ENCODE measurements at places on chromosomes 12 and 14.

- H3K27ac ChIP-seq: no peak overlapping the region
- peaks cover 8% of the 10 kb centered on the region for H3K4me1 ChIP-seq
- no peaks in the 10 kb centered on the region for H3K36me3 ChIP-seq
- H3K4me3 ChIP-seq: no peak overlapping the region
Measured at GRCh38 chr12:114850661-114851275, 166.8 kb upstream of the TBX3 start.

- no peaks in the 10 kb centered on the region for H3K36me3 ChIP-seq
- peak within 1 kb of the TSS; percentile 35 for H3K27ac ChIP-seq
- no peak for DNase-seq
- peaks cover 39% of the 10 kb centered on the region for H3K27me3 ChIP-seq
- H3K4me3 ChIP-seq: peak within 1 kb of the TSS; percentile 66
Measured at GRCh38 chr12:121038861-121039668, at the start of gene OASL. Gene OASL (minus strand): TSS chr12:121039246. CDS start chr12:121038971, 275 bp downstream.

DNA sequence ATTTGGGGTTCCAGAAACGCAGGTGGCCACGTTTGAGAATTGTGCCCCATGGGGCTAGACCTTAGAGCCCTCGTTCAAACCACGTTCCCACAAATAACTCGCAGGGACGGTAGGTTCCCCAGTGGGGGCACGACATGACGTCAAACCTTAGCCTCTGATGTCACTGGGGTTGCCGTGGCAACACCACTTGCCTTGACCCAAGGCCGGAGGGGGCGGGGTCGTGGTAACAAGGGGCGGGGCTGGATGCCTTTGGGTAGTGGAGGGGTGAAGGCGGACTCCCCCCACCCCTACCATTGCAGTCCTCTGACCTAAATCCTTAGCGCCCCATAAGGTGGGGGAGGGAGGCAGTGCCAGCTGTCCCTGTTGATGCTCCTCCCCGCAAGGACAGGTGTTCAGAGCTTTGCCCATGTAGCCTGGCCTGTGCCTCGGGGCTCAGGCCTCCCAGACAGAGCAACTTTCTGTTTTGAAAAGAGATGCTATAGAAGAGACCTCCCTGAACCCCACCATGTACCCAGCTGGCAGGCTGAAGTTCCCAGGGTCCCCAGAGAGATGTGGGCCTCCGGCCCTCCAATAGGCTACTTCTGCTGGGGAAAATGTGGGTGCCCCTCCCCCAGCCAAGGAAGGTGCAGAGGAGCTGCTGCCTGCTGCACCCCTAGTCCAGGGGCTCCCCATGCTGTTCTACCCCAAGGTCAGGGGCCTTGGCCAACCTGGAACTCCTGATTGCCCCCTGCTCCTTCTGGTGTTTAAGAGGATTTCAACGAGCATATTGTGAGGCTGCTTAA is 1.9 kb downstream of the FAM222A start:
- DNase-seq: no peak
- no peak overlapping the region for H3K27ac ChIP-seq
- no peaks in the 10 kb centered on the region for H3K36me3 ChIP-seq
- H3K27me3 ChIP-seq: peaks cover 8% of the 10 kb centered on the region
- peak overlapping the region; percentile 40 for H3K4me3 ChIP-seq

DNA sequence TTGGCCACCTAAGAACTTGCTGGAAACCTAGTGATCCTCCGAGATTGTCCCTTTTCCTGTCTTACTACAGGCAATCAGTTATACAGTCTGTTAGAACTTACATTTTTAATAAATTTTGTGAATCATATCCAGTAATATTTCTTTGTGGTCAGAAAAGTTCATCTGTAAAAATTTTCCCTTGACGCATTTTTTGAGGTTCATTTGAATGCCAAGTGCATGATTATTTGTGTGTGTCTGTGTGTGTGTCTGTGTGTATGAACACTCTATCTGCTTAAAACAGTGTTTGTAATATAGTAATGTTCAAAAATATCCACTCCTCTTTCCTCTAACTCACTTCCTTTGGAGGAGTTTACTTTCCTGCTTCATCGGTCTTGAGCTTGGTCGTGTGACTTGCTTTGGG is 468.7 kb upstream of the FLRT2 start:
- no peak overlapping the region for H3K27ac ChIP-seq
- H3K36me3 ChIP-seq: no peaks in the 10 kb centered on the region
- no peak overlapping the region for H3K4me3 ChIP-seq
- H3K4me1 ChIP-seq: peaks cover 13% of the 10 kb centered on the region
- DNase-seq: no peak

- DNase-seq: no peak
- no peaks in the 10 kb centered on the region for H3K27me3 ChIP-seq
- no peak overlapping the region for H3K27ac ChIP-seq
Measured at GRCh38 chr12:83039413-83039812, 352.7 kb downstream of the TMTC2 start.

GRCh38 chr14:75409316-75410205 is 18.3 kb upstream of the JDP2 start:
- no peak overlapping the region for H3K4me3 ChIP-seq
- H3K27me3 ChIP-seq: peaks cover 18% of the 10 kb centered on the region
- no peak overlapping the region for H3K27ac ChIP-seq
- no peaks in the 10 kb centered on the region for H3K4me1 ChIP-seq
- no peaks in the 10 kb centered on the region for H3K36me3 ChIP-seq
- DNase-seq: peak; percentile 53

DNA sequence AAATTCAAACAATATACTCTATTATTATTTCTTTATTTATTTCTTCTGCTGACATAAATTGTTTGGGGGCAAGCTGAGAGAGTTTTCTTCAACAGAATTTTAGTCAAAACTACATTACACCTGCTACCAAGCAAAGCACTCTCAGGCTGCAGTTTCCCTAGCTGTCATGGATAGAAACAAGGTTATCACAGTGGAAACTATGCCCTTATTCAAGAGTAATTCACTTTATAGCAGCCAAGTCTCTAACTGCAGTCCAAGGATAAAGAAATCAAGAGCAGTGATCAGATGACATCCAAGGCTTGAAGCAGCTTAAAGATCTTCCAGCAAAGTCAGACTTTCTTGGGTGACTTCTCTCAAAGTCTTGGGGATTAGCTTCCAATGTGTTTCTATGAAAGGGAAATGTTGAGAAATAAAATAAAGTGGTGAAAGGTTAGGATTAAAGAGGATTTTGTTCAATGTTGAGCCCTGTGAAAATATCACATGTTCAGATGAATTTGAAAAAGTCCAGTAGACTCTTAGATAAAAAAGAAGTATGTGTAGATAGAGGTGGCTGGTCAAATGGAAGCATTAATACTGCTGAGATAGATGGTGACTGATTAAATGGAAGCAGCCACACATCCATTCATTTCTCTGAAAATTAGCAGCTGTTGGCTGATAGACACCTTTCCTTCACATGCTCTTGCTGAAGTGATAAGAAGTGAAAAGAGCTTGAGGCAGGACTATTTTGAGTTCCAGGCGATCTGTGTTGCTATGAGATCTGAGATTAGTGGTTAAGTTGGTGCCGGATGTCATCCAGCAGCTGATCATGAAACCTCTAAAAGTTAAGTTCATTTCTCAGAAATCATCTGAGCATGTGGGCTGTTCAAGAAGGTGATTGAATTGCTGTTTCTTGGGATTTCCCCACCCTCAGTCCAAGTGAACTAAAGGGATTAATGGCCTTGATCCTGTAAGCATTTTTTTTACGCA is 257.8 kb upstream of the BTG1 start:
- H3K27ac ChIP-seq: no peak overlapping the region
- DNase-seq: no peak
- H3K4me1 ChIP-seq: no peaks in the 10 kb centered on the region
- H3K27me3 ChIP-seq: no peaks in the 10 kb centered on the region

- H3K4me1 ChIP-seq: peaks cover 73% of the 10 kb centered on the region
- H3K4me3 ChIP-seq: no peak overlapping the region
- no peak for DNase-seq
- peaks cover 1% of the 10 kb centered on the region for H3K36me3 ChIP-seq
- peak overlapping the region; percentile 46 for H3K27ac ChIP-seq
Measured at GRCh38 chr12:13208533-13209435, 12.3 kb downstream of the EMP1 start.

DNA sequence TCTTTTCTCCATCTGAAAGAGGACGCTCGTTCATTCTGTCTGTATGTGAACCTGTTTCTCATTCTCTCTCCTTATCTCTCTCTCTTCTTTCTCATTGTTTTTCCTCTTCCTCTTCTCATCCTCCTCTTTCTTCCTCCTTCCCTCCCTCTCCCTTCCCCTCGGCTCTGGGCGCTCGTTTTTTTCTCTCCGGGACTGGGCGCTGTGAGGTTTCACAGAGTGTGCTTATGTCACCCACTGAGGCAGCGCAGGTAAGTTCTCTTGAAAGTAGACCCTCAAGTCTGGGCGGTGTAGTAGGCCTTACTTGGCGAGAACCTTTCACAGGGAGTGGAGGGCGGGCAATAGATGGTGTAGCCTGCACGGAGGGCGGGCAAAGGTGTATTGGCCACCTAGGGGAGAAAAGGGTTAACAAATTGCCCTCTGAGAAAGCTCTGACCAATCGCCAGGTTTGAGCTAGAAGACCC is 4.5 kb upstream of the SIX1 start:
- no peaks in the 10 kb centered on the region for H3K27me3 ChIP-seq
- peaks cover 1% of the 10 kb centered on the region for H3K36me3 ChIP-seq
- H3K27ac ChIP-seq: peak overlapping the region; percentile 99
- H3K4me1 ChIP-seq: peaks cover 77% of the 10 kb centered on the region

DNA sequence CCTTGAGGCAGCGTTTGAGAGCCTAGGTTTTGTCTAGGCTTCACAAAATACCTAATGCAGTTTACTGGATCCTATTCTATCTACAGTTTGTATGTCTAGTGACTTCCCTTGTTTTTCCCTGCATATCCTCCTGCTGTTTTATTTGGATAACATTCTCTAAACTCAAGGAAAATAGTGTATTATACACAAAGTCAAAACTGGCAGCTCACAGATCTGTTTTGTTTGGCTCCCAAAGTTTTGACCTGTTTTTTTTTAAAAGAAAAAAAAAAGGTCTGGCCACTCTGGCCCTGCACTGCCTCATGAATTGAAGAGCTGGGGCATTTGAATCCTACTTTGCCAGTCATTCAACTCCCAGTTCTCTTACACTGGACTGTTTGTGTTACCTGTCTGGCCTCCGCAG is 155.3 kb downstream of the KICS2 start:
- no peak overlapping the region for H3K4me3 ChIP-seq
- peaks cover 5% of the 10 kb centered on the region for H3K36me3 ChIP-seq
- H3K4me1 ChIP-seq: peaks cover 13% of the 10 kb centered on the region
- no peak for DNase-seq
- H3K27ac ChIP-seq: peak overlapping the region; percentile 3
- H3K27me3 ChIP-seq: no peaks in the 10 kb centered on the region

DNA sequence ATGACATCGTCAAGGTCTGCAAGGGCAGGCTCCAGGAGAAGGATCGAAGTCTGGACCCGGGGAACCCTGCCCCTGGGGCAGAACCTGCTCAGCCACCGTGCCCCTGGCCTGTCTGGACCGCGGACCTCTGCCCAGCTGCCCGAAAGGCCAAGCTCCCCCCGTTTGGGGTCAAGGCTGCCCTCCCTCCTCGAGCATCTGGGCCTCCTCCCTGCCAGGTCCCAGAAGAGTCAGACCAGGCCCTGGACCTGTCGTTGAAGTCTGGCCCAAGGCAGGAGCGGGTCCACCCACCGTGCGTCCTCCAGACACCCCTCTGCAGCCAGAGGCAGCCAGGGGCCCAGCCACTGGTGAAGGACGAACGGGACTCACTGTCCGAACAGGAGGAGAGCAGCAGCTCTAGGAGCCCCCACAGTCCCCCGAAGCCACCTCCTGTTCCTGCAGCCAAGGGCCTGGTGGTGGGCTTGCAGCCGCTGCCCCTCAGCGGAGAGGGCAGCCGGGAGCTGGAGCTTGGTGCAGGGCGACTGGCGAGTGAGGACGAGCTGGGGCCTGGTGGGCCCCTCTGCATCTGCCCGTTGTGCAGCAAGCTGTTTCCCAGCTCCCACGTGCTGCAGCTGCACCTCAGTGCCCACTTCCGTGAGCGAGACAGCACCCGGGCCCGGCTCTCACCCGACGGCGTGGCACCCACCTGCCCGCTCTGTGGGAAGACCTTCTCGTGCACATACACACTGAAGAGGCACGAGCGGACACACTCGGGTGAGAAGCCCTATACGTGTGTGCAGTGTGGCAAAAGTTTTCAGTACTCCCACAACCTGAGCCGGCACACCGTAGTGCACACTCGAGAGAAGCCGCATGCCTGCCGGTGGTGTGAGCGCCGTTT is 856 bp downstream of the ZBTB42 start:
- DNase-seq: no peak
- H3K27ac ChIP-seq: no peak overlapping the region
- H3K27me3 ChIP-seq: no peaks in the 10 kb centered on the region
- no peaks in the 10 kb centered on the region for H3K36me3 ChIP-seq
- peak overlapping the region; percentile 81 for H3K4me3 ChIP-seq
- peaks cover 45% of the 10 kb centered on the region for H3K4me1 ChIP-seq

DNA sequence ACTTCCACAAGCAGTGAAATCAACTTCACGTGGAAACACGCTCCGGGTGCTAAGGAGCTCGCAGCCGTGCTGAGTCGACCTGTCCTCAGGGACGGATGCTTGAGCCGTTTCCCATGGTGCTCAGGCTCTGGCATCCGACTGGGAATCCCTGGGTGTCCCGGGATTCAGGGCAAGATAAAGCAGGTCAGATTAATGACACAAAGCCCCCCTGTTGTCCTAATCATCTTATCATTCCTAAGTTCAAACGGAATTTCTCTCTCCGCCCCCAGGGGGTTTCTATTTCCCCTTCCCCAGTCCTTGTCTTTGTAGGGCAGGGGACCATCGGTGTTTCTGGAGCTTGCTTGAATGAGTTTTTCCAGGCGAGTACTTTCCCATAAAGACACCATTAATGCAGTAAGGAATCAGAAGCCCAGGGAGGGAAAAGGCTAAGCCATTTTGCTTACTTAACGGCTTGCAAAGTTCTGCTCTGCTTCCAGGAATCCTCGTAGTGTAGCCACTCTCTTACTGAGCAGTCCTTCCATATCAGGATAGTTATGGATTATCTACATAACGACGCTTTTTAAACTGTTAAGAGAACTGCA is 116.5 kb downstream of the TMEM132C start:
- H3K4me1 ChIP-seq: no peaks in the 10 kb centered on the region
- no peak overlapping the region for H3K4me3 ChIP-seq
- no peaks in the 10 kb centered on the region for H3K36me3 ChIP-seq
- no peak overlapping the region for H3K27ac ChIP-seq

GRCh38 chr14:89629383-89629782 is 212.3 kb upstream of the FOXN3 start:
- no peak overlapping the region for H3K27ac ChIP-seq
- peaks cover 22% of the 10 kb centered on the region for H3K4me1 ChIP-seq

DNA sequence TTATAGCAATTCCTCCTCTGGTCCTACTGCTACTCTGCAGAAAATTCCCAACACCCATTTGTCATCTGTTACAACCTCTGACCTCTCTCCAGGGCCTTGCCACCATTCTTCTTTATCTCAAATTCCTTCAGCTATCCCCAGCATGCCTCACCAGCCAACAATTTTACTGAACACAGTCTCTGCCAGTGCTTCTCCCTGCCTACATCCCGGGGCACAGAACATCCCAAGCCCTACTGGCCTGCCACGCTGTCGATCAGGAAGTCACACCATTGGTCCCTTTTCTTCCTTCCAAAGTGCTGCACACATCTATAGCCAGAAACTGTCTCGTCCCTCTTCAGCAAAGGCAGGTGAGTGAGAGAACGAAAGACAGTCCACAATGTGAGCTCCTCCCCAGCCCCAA is 122.1 kb downstream of the TTLL5 start:
- no peak overlapping the region for H3K4me3 ChIP-seq
- no peak for DNase-seq
- no peaks in the 10 kb centered on the region for H3K27me3 ChIP-seq
- H3K4me1 ChIP-seq: peaks cover 3% of the 10 kb centered on the region
- H3K27ac ChIP-seq: no peak overlapping the region

- H3K27me3 ChIP-seq: no peaks in the 10 kb centered on the region
- peak; percentile 93 for DNase-seq
- H3K27ac ChIP-seq: peak overlapping the region; percentile 95
- no peaks in the 10 kb centered on the region for H3K36me3 ChIP-seq
Measured at GRCh38 chr14:50860478-50861086, 11.3 kb upstream of the ABHD12B start.

- no peak for DNase-seq
- H3K36me3 ChIP-seq: no peaks in the 10 kb centered on the region
- H3K27ac ChIP-seq: no peak overlapping the region
- H3K4me1 ChIP-seq: no peaks in the 10 kb centered on the region
Measured at GRCh38 chr12:85516039-85516438, 236.0 kb downstream of the ALX1 start.
